ENCODE measurements at places on chromosomes 12 and 14.

DNA sequence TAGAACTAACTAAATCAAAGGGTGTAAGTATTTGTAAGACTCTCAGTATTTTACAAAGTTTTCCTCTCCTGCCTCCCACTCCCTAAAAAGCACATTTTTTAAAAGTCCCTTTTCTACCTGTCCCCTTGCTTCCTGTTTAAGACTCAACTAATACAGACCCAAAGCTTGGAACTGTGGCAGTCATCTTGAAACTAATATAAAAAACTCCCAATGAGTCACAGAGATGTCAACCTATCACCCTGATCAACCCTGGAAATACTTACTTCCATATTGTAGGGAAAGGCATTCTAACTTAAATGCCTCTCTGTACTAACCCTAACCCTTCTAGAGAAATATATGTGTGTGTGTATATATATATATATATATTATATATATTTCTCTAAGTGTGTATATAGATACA lies 184.8 kb downstream of the SPTSSA start:
- no peaks in the 10 kb centered on the region for H3K36me3 ChIP-seq
- H3K4me1 ChIP-seq, result no peaks in the 10 kb centered on the region
- no peak overlapping the region for H3K27ac ChIP-seq
- H3K4me3 ChIP-seq, result no peak overlapping the region
- H3K27me3 ChIP-seq, result no peaks in the 10 kb centered on the region

GRCh38 chr14:61802010-61802568 lies 39.9 kb downstream of the SNAPC1 start:
- H3K4me1 ChIP-seq, result no peaks in the 10 kb centered on the region
- no peaks in the 10 kb centered on the region for H3K27me3 ChIP-seq
- no peak overlapping the region for H3K27ac ChIP-seq
- H3K36me3 ChIP-seq, result no peaks in the 10 kb centered on the region
- no peak overlapping the region for H3K4me3 ChIP-seq

DNA sequence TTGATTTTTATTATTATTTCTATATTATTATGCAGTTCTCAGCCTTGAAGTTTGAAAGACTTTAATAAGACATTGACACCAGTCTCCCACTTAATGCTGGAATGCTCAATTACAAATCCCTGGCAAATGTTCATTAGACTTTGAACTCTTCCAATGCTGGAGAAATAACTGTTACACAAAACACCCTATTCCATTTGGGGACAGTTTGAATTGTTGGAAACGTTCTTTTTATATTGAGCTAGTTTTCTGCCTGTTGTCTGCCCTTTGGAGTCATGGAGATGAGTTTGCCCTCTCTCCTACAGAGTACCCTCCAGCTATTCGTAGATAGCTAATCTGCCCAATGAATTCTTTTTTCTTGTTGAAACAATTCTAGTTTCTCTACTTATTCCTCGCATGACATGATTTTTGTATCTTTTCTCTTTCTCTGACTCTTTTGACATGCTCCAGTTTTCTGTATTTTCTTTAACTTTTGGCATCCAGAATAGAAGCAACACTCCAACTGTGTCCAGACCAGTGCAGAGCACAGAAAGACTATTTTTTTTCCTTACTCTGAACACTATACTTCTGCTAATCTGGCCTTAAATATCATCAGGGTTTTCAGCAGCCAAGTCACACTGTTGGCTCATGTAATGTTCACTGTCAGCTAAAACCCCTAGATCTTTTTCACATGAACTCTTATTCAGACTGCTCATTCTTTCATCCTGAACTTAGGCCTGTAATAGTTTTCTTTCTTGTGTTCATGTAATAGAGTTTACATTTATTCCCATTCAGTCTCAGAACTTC lies 379.3 kb downstream of the RAD51B start:
- H3K4me3 ChIP-seq, result no peak overlapping the region
- H3K36me3 ChIP-seq, result no peaks in the 10 kb centered on the region
- DNase-seq, result no peak
- H3K27me3 ChIP-seq, result no peaks in the 10 kb centered on the region

DNA sequence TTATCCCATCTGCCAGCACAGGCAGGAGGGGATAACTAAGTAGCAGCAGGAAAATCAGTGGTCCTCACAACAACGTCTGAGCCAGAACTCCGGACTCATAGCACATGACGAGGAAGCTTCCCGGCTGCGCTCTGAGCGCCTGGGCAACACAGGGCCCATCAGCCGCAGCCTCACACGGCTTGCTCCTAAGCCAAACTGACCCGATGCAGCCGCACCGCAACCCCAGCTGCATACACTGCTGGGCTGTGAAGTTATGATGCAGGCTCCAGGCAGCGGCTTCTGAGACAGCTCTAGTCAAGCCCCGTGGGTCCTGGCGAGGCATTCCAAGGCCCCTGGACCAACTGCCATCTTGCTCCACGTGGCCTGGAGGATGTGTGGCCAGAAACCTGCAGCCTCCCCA lies 28.1 kb downstream of the ZFYVE21 start:
- peaks cover 36% of the 10 kb centered on the region for H3K36me3 ChIP-seq
- H3K27ac ChIP-seq, result no peak overlapping the region
- no peaks in the 10 kb centered on the region for H3K27me3 ChIP-seq
- H3K4me3 ChIP-seq, result no peak overlapping the region

GRCh38 chr12:110183386-110183785 lies 59.2 kb downstream of the IFT81 start:
- H3K4me3 ChIP-seq, result no peak overlapping the region
- DNase-seq, result no peak
- H3K27me3 ChIP-seq, result no peaks in the 10 kb centered on the region
- H3K36me3 ChIP-seq, result peaks cover 20% of the 10 kb centered on the region
- H3K4me1 ChIP-seq, result no peaks in the 10 kb centered on the region
- no peak overlapping the region for H3K27ac ChIP-seq

GRCh38 chr14:95713596-95714371 lies at the start of gene TCL1A:
Gene TCL1A (minus strand): TSS chr14:95714125. CDS start chr14:95714066, 59 bp downstream.
- no peak within 1 kb of the TSS for H3K27ac ChIP-seq
- H3K36me3 ChIP-seq, result no peaks in the 10 kb centered on the region
- H3K4me3 ChIP-seq, result no peak within 1 kb of the TSS
- peaks cover 3% of the 10 kb centered on the region for H3K27me3 ChIP-seq
